ENCODE measurements at places on chromosomes 11 and 22.

DNA sequence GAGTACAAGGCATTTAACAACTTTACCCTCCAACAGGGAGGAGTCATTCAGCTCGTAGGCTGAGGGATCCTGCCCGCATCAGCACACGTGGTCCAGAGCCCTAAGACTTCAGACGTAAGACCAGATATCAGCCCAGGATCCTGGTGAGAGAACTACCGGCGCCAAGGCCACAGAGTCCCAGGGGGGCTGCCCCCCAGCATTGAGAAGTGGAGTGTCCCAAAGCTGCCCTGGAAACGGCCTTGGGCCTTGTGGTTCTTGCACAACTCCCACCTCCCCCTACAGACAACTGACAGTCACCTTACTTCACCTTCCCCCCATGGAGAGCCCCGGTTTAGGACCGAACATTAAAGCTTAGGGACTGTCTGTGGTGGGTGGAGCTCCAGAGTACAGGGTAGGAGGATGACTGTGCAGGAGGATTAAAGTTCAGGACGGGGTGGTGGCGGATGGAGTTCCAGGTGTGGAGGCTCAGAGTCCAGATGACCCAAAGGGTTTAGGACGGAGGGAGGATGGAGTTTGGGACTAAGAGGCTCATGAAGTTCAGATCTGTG lies 1.0 kb downstream of the C11orf91 start:
- no peak for DNase-seq

- DNase-seq = peak; percentile 87
These were observed at the start of gene ARHGAP42 for GRCh38 chr11:100687054-100687629. TSS of gene ARHGAP42 (plus strand) at chr11:100687288. CDS start at chr11:100687679, 391 bp downstream.

DNA sequence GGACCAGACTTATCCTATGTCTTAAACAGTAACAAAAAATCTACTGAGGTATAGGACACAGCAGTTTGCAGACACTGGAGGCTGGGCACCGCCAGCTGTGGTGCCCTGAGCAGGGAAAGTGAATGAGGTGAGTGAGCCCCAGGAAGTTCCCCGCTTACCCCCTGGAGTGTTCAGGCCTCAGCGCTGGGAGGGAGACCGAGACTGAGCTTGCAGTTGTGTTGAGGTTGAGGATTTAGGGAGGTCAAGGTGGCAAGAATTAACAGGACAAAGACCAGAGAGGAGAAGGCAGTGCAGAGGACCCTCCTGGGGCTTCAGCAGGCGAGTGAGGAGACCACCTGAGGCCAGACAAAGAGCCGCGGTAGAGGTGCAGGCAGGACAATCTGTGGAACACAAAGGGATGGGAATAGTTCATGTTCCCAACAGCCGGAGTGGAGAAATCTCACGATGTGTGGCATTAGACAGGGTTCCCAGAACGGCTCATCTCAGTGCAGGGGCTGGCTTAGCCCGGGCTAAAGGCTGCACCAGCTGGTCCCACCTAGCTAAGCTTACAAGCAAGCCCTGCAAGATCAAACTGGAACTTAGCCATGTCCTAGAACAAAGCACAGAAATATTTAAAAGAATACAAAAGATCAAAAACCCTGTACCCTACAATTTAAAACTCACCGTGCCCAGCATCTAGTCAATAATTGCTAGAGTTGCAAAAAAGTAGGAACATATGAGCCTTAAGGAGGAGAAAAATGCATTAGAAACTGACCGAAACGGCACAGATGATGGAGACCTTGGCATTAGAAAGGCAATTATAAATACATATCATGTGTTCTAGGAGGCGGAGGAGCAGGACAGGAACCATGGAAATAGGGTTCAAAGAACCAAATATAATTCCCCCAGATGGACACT lies 47.4 kb upstream of the PITPNB start:
- no peak for DNase-seq

DNA sequence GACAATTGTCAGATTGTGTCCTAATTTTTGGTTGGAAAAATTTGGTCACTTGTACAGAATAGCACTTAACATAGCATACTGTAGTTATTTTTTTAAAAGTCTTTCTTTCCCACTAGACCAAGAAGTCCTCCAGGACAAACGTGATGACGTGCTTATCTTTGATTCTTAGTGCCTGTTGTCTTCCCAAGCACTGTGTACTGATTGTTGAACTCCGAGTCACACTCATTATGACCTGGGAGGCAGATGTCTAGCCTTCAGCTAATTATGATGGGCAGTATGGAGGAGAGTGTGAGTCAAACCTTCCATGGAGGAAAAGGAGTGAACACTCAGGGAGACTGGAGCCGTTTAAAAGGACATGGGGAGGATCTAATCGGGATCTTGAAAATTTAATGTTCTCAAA lies 119.8 kb downstream of the SPON1 start:
- no peak for DNase-seq

GRCh38 chr11:133937468-133937867 lies 19.3 kb downstream of the IGSF9B start:
- DNase-seq = no peak

- DNase-seq = no peak
These were observed 2.0 kb upstream of the OR5D14 start for GRCh38 chr11:55793321-55793720.

GRCh38 chr11:32358729-32359128 lies 76.6 kb downstream of the WT1 start:
- DNase-seq = peak; percentile 74

GRCh38 chr22:42799461-42800405 lies 57.3 kb downstream of the ARFGAP3 start:
- DNase-seq = no peak

GRCh38 chr11:8107642-8108041 lies 26.6 kb downstream of the TUB start:
- DNase-seq = no peak

- peak; percentile 93 for DNase-seq
These were observed 33.9 kb downstream of the LMO2 start for GRCh38 chr11:33857933-33858371.

DNA sequence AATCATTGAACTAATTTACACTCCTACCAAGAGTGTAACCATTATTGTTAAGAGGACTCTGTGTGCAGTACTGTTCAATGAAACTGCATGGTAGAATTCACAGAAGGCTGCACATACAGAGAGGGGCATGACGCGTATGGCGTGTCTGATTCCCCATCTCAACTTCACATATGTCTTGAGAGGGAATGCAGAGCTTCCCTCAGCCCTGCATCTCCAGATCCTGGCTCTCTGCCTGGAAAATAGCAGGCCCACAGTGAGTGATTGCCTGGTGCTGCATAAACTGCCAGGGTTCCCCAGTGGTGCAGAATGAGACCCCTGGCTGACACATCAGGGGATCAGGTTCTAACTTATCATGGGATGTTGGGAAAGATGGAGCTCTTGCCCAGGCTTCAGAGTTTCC lies 260.2 kb upstream of the ISX start:
- no peak for DNase-seq

- DNase-seq = no peak
These were observed 8.9 kb downstream of the RASGRP2 start for GRCh38 chr11:64734811-64735724.
